ENCODE measurements at places on chromosomes 12 and 14.

GRCh38 chr12:66538970-66539369 lies 139.9 kb downstream of the GRIP1 start:
- no peak for DNase-seq

GRCh38 chr14:37583358-37584210 lies 11.5 kb downstream of the FOXA1 start:
- DNase-seq, result peak; percentile 71

DNA sequence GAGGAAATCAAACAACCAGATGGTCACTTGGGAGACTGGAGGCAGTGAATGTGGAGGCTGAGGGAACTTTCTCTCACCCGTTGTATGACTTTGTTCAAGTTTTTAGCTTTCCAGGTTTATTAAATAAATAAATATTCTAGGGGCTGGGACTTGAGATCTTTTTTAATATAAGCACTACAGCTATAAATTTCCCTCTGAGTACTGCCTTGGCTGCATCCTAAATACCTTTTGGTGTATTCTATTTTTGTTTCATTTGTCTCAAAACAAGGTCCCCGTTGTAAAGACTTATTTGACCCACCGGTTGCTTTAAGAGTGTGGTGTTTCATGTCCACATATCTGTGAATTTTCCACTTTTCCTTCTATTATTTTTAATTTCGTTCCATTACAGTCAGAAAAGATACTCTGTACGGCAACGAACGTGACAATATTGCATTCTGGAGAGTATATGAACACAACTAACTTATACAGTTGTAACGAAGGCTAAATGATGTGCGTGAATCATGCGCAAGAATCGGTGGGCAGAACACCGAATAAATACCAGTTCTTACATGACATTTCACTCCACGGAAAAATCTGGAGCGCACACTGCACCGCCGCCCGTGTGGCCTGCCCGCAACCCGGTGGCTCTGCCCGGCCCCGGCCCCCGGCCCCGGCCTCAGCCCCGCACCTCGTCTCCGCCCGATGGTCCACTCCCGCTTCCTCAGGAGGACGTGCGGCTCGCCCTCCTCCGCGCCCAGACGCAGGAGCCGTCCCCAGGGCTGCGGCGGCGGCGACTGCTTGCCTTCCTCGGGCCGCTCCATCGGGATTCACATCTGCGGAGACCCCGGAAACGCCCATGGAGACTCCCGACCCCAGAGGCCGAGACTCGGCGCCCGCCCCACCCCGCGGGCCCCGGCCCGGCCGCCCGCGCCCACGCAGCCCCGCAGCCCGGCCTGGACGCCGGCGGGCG lies 602 bp downstream of the CHFR start:
- DNase-seq, result no peak

DNA sequence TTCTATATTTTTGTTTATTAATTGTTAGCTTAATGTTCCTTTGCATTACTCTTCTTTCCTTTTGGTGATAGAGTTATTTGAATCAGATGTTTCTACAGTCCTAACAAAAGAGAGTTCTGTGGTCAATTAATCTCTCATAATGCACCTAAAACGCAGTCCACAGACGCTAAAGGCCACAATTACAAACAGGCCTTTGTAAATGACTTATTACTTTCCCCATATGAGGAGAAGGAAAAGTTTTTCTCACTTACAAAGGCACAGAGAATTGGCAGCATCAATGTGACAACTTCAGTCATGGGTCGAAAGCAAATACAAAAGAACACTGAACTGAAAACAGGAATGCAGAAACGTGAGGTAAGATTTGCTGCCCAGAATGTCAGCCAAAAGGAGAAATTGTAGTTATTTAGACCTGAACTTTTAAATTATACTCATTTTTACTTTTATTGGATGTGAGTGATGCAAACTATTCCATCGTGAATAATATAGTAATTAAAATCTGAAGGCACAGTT lies 142.0 kb upstream of the SYT10 start:
- DNase-seq, result no peak

- no peak for DNase-seq
Observed at GRCh38 chr14:26841920-26842741, 244.3 kb upstream of the NOVA1 start.

GRCh38 chr12:90064852-90065801 lies 356.5 kb upstream of the ATP2B1 start:
- DNase-seq, result peak; percentile 91

All from DMS153 (cell line).